ENCODE measurements at places on chromosomes 7 and 10.

- DNase-seq, result no peak
Observed at GRCh38 chr7:94656658-94656924, 658 bp upstream of the SGCE start.

- no peak for DNase-seq
Observed at GRCh38 chr7:81990395-81990794, 220.5 kb upstream of the HGF start.

- no peak for DNase-seq
Observed at GRCh38 chr7:2487586-2488271, 11.5 kb upstream of the GRIFIN start.

GRCh38 chr10:22447068-22447467 lies 101.8 kb downstream of the SPAG6 start:
- DNase-seq, result no peak

DNA sequence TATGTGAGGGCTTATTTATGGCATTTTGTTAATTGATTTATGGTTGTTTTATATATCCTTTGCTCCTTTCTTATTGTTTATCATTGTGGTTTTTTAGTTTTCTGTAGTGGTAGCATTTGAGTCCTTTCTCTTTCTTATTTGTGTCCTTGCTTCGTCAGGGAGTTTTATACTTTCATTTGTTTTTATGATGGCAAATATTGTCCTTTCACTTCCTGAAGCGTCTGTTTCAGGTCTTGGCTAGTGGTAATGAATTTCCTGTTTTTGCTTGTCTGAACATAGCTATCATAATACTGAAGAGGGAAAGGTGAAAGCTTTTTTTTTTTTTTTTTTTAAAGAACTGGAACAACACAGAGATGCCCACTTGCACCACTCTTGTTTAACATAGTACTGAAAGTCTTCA lies 228.2 kb downstream of the ATRNL1 start:
- DNase-seq, result no peak

- no peak for DNase-seq
Observed at GRCh38 chr7:24440892-24441291, 132.4 kb upstream of the PALS2 start.

DNA sequence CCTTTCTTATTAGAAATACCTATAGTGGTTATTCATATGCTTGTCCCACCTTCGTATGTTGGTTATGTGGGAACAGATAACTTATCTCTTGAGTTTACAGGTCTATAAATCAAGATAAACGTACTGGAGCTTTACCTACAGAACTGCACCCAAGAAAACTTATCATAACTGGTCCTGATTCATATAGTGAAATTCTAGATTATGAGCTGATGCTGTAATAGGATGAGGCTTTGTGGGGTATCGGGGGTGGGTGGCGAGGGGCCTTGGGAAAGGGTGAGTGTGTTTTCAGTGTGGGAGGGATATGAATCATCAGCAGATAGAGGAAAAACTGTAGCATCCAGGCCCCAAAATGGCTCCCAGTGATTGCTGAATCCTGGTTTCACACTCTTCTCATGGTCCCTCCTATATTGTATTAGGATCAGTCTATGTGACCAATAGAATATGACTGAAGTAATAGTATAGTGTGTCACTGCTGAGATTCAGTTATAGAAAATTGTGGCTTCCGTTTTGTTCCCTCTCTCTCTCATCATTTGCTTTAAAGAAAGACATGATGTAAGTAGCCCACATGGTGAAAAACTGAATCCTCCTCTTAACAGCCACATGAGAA lies 706.8 kb upstream of the LRRTM3 start:
- DNase-seq, result no peak

DNA sequence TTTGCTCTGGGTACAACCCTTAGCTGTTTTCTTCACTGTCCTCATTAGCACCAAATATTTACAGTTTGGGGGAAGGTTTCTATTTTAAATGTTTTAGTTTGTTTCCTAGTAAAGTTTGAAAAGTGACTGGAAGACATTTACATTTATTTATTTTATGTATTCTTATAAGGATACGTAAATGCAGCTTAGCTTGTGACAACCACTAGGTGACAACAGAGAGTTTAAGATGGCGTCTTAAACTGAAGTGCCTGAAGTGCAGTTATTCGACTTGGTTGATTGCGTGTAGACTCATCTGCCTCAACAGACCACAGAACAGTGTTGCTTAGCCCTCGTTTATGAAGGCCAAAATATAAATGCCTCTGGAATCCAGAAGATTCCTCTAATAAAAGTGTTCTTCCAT lies 378.2 kb upstream of the MYO3A start:
- DNase-seq, result no peak

DNA sequence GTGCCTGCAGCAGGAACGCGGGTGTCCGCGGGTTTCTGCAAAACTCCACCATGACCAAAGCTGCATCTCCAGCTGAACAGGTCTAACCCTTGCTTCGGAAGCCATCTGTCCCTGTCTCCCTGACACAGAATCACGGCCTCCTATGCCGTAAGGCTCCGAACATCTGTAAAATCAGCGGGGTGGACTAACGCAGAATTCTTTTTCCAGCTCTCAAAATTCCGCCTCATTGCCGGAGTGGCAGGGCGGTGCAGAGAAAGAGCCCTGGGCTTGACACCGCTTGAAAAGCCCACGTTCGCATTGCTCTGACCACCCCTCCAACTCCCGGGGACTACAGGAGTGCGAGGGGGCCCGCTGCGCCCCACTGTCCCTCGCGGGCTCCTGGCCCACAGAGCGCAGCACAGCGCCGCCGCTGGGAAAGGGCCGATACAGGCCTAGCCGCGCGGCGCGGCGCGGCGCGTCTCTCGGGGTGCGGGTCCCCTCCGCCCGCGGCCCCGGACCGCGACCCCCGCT lies 409 bp downstream of the DNMBP start:
- DNase-seq, result no peak

DNA sequence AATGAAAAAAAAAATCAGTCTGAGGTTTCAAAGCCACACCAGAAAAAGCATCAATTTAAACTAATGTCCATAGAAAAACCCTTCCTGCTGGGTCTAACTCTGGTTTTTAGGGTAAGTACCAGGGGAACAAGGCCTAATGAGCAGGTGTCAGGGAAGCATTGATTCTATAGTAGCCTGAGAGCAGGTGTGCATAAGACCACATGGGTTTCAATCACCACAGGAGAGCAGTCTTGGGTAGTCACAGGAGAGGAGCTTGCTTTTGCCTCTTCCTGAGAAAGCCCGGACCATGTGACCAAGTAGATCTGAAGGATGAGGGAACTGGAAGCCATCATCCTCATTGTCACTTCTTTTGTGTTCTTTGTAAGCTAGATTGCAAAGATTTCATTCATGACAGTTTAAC lies 66.3 kb upstream of the AGK start:
- no peak for DNase-seq

- no peak for DNase-seq
Observed at GRCh38 chr10:68133523-68133922, 24.2 kb downstream of the MYPN start.

DNA sequence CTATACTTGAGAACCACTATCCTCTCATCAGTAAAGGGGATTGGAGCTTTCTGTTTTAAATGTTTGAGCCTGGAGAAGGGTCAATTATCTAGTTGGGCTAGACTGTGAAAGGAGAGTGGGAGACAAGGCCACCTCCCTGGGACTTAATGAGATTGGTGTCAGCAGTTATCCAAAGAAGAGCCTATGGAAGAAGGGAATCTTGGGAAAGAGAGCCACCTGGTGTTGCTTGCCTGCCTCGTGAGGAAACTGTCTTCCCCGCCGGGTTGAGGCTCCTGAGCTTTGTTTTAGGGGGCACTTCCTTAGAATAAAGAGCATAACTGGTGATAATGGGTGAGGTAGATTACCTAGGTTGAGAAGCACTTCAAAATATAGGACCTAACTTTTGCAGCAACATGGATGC lies 32.0 kb upstream of the ABCB4 start:
- no peak for DNase-seq

- peak; percentile 81 for DNase-seq
Observed at GRCh38 chr10:102450374-102451104, 804 bp downstream of the C10orf95 start.

DNA sequence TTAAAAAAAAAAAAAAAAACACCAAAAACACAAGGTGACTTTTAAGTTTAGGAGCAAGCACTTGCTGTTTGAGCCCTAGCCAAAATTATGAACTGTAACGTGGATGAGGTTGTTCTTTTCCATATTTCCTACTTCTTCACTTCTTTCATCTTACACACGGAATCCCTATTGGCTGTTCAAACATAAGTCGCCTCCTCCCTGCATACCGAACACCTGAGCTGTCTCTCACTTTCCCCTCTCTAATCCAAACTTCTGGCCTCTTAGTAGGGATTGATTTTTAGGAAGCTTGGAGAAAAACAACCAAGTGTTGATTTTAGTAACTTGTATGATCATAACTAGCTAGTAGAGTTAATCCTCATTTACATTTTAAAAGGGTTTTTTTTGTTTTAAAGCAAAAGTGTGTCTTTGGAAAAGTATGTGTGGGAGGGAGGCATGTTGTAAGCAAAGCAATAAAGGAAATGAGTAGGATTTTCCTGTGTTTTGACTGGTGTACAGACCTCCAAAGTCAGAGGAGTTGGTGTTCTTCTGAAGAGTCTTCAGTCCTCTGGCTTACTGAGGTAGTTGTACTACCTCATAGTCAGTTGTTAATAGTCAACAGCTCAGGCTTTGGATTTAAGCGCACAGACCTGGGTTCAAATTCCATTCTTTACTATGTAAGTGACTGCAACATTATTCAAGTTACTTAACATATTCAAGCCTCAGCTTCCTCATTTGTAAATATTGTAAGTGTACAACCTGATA lies 39.3 kb downstream of the RABGEF1 start:
- no peak for DNase-seq

- DNase-seq, result no peak
Observed at GRCh38 chr7:12884033-12884432, 196.6 kb downstream of the ARL4A start.

DNA sequence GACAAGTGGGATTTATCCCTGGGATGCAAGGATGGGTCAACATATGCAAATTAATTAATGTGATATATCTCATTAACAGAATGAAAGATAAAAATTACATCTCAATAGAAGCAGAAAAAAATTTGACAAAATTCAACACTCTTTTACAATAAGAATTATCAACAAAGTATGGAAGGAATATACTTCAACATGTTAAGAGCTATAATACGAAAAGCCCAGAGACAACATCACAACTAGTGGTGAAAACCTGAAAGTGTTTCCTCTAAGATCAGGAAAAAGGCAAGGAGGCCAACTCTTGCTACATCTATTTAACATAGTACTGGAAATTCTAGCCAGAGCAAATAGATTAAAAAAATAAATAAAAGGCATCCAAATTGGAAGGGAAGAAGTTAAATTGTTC lies 970.0 kb upstream of the POT1 start:
- no peak for DNase-seq

DNA sequence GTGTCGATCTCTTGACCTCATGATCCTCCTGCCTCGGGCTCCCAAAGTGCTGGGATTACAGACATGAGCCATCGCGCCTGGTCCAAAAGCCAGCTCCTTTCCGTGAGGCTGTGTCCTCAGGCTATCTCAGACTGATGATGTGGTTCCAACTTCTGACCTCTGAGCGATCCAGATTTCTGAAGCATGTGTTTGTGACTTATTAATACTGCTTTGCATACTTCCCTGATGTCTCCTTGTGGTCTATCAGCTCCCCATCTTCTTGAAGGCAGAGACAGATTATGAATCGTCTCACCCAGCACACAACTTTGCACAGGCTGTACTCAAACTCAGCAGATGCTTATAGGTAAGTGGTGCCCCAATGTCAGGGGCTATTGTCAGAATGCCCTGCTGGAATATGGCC lies 2.0 kb upstream of the PLPP4 start:
- DNase-seq, result no peak

DNA sequence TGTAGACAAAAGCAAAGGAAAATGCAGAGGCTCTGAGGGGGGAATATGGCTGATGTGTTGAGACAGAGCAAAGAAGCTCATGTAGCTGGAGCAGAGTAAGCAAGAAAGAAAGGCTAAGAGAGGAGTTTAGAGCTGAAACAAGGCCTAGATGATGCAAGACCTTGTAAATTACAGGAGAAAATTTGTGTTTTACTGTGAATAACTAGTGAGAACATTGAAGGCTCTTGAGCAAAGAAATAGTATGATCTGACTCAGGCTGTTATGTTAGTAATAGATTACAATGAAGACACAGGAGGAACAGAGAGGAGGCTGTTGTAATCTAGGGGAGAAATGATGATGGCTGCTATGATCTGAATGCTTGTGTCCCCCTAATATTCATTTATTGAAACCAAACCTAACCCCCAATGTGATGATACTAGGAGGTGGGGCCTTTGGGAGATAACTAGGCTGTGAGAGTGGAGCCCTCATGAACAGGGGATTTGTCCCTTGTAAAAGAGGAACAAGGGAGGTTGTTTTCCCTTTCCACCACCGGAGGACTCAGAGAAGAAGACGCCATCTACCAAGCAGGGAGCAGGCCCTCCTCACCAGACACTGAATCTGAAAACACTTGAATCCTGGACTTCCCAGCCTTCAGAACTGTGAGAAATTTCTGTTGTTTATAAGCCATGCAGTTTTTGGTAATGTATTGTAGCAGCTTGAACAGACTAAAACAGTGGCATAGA lies 394.9 kb downstream of the HTR7 start:
- no peak for DNase-seq

- DNase-seq, result no peak
Observed at GRCh38 chr7:37297546-37297945, 151.1 kb downstream of the ELMO1 start.

DNA sequence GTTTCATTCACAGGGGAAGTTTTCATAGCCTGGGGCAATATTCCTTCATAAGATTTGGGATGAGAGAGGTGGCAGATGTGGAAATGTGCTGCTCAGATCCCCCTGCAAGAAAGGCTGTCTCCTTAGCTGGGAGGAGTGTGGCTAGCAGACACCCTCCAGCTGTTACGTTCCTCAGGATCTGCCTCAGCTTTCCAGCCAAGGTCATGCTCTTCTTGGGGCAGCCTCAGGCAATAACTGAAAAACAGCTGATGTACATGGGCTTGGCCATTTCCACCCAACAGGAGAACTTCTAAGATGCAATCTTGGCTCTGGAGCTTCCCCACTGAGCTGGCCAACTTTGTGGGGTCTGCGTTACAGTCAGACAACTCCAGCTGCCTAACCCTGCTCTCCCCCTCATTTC lies 51.3 kb upstream of the SEPTIN7 start:
- no peak for DNase-seq

- no peak for DNase-seq
Observed at GRCh38 chr10:35961501-35961900, 319.4 kb upstream of the FZD8 start.

- no peak for DNase-seq
Observed at GRCh38 chr7:131642429-131642828, 86.0 kb upstream of the PODXL start.

- DNase-seq, result no peak
Observed at GRCh38 chr7:81527651-81528050, 242.2 kb downstream of the HGF start.

- no peak for DNase-seq
Observed at GRCh38 chr7:80923211-80923612, 4.4 kb upstream of the SEMA3C start.

DNA sequence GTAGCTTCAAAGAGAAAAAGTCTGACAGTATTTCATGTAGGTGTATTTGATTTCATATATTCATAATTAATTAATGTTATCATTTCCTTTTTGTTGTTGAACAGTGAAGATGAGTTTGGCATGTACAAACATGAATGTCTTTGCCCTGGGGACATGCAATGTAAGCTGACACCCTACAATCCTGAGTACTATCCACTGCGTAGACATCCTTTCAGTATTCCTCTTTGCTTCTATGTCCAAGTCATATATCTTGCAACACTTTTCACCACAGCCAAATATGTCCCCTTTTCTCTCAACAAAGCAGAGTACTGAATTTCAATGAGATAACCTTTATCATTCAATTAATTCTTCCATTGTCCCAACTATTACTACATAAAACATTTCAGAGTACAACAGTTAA lies 93.6 kb downstream of the GPR37 start:
- DNase-seq, result no peak

GRCh38 chr7:128447941-128448564 lies 7.6 kb upstream of the HILPDA start:
- DNase-seq, result no peak

All from stimulated activated CD4-positive, alpha-beta T cell treated with anti-CD3 and anti-CD28 coated beads, Interleukin-15, amount 100 ng/mL, for 48 hours (primary cell).